Effector memory CD8-positive, alpha-beta T cell (primary cell): ENCODE measurements at places on chromosomes 11 and 22.

- no peak for DNase-seq
These were observed 848.7 kb downstream of the OPCML start for GRCh38 chr11:132683602-132684001.

- no peak for DNase-seq
These were observed 1.5 kb upstream of the PLEKHA7 start for GRCh38 chr11:17015627-17016126.

- no peak for DNase-seq
These were observed 26.5 kb downstream of the RPL27A start for GRCh38 chr11:8709002-8709672.

DNA sequence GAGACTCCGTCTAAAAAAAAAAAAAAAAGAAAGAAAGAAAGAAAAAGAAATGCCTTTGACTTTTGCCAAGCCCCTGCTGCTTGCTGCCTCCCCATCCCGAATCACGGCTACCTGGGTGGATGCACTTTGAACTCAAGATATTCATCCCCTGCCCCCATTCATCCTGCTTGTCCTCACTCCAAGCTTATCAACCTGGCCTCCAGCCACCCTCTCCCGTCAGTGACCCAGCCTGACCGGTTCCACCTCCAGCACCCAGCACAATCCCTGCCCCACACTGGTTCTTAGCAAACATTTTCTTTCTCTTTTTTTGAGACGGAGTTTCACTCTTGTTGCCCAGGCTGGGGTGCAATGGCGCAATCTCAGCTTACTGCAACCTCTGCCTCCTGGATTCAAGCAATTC, 44.4 kb downstream of the CYTH4 start:
- DNase-seq = no peak

DNA sequence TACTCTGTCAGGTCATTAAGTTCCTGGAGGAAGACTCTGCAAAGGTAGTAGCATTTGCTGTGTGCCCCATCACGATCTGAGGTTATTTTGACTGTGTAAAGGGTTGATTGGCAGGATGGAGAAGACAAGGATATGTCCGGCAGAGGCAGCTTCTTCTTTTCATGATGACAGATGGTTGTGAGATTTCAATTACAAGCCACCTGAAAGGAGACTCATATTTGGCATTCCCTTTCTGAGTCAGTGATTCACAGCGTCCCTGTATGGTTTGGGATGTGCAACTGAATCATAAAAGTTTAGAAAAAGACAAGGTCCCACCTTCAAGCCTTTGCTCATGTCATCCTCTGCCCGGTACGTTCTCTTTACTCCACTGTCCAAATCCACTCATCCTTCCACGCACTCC, 113.4 kb downstream of the MTNR1B start:
- no peak for DNase-seq

GRCh38 chr11:92728628-92729027, 240.8 kb upstream of the MTNR1B start:
- DNase-seq = no peak

DNA sequence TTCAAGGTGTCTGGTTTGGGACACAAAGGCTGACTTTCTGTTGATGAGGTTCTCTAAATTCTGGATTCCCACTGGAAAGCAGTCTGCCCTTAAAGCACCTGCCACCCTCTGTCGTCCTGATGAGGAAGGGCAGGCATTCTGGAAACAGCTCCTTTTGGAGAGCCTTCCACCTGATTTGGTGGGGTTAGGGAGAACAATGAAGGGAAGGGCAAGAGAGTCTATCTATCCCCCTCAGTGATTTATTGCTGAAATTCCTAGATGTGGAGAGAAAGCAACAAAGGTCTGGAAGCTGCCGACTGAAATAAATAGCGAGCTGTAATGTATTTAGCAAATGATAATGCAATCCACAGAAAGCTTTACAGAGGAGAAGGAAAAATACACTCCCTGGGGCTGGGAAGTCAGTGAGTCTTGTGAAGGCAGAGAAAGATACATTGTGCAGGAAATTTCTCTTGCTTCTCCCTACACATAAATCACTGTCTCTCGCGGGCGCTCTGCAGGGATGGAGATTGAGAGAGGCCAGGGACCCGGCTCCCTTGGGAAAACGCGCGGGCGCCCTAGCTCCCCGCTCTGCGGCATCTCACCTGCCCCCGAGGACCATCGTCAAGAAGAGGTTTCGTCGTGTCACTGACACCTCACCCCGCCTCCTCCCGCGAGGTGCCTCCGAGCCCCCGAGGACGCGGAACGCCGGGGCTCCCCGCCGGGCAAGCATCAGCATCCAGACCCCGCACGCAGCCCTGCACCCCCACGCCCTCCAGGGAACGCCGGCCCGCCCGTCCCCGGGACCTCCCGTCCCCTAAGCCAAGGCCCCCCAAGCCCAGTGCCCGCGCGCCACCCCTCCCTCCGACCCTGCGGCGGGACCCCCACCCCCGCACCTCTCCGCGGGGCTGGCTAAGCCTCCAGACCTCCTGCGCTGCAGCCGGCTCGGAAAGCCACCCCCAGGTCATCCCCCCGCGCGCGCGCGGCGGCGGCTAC, 673 bp downstream of the CDON start:
- DNase-seq = no peak

GRCh38 chr11:121630041-121630440, 177.3 kb upstream of the SORL1-AS1 start:
- no peak for DNase-seq

DNA sequence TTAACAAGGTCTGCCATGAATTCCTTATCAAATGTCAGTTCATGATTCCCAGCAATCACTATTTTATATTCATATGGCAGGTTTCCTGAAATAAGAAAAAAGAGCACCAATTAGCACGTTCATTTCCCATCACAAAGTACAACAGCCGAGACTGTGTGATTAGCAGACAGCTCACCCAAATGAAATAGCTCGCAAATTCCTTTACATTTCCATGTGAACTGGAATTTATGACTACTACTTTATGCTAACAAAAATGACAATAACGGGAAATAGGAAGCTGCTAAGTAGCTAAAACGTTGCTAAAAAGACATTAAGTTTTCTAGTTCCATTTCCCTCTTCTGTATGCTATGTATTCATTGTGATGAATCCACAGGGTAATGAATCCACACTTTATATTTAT, 90.7 kb downstream of the MPPED2 start:
- no peak for DNase-seq

- DNase-seq = no peak
These were observed 91.7 kb downstream of the PIWIL4 start for GRCh38 chr11:94658888-94659287.

- DNase-seq = no peak
These were observed 242.1 kb downstream of the NTM start for GRCh38 chr11:131612533-131612932.

- no peak for DNase-seq
These were observed 90.1 kb downstream of the TEAD1 start for GRCh38 chr11:12764187-12764914.

DNA sequence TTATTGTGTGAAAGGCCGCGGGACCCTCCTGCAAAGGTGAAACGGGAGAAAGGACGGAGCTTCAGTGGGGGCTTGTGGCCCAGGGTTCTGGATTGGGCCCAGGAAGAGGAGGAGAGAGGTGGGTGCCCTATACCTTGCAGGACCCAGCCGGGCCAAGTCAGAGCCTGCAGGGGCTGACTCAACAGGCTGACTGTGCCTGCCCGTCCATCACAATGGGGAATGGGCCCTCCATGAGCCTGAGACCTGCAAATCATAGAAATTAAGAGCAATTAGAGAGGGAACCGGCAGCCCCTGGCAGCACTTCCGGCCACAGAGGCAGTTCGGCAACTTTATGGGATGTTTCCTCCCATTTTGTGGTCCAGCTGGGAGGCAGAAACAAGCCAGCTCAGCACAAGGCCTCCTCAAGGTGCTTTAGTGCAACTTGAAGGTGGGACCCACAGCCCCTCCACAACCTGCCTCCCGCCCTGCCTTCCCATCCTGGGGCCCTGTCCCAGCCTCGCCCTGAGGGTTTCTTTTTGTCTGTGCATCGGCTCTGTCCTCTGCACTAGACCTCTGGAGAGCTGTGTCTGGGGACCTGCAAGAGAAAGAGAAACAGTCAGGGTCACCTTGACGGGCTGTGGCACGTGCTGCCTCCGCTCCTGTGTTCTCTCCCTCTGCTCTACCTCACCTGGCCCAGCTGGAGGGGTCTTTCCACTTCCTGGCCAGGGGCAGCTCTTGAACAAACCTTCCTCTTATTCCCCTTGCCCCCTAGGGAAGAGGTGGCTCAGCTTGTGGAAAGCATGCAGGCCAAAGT, 19.1 kb upstream of the NECTIN1 start:
- DNase-seq = no peak

DNA sequence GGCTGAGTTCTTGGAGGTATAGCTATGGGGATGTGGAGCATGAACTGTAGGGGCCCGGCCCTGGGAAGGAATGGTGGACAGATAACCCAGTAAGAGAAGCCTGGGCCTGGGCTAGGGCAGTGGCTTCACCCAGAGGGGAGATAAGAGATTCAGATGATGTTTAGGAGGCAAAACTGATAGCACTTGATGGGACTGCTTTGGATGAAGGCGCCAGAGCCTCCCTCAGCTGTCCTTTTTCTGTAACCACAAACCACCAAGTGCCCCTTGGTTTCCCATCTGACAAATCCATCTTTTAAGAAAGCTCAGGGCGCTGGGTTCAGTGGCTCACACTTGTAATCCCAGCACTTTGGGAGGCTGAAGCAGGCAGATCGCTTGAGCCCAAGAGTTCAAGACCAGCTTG, 23.4 kb downstream of the RELT start:
- no peak for DNase-seq

DNA sequence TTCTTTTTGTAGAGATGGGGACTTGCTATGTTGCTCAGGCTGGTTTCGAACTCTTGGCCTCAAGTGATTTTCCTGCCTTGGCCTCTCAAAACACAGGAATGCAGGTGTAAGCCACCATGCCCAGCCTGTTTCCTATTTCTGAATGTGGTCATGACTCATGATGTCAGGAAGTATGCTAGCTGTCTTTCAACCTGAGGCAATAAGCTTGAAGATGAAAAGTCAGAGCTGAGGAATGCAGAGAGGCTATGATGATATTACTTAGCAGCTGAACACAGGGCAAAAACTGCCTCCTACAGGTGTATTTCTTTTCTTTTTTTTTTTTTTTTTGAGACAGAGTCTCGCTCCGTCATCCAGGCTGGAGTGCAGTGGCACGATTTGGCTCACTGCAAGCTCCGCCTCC, 9.0 kb upstream of the NUCB2 start:
- no peak for DNase-seq

- no peak for DNase-seq
These were observed 2.1 kb upstream of the RNF26 start for GRCh38 chr11:119332111-119332765.

DNA sequence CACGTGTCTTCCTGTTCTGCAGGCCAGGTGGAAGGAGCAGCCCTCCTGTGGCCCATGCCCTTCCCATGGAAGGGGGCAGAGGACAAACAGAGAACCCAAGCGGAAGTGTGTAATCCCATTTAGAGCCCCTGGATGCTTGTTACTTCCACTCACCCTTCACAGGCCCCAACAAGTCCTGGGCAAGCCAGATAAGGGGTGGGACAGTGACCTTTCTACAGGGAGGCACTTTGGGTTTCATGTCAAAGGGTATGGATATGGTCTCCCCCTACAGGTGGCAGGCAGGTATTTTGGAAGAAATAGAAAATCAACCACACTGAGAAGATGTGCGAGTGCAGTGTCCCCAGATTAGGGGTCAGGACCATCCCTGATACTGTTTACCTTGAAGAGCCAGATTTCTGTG, 11.4 kb downstream of the MPEG1 start:
- DNase-seq = no peak

- no peak for DNase-seq
These were observed 89.3 kb upstream of the SLC22A12 start for GRCh38 chr11:64501500-64502427.

- no peak for DNase-seq
These were observed 2.9 kb downstream of the PLAAT3 start for GRCh38 chr11:63611395-63611747.

- peak; percentile 48 for DNase-seq
These were observed at the start of gene CD3D for GRCh38 chr11:118342503-118343161. CD3D (minus strand) TSS chr11:118342705; CDS start chr11:118342607, 98 bp downstream.

DNA sequence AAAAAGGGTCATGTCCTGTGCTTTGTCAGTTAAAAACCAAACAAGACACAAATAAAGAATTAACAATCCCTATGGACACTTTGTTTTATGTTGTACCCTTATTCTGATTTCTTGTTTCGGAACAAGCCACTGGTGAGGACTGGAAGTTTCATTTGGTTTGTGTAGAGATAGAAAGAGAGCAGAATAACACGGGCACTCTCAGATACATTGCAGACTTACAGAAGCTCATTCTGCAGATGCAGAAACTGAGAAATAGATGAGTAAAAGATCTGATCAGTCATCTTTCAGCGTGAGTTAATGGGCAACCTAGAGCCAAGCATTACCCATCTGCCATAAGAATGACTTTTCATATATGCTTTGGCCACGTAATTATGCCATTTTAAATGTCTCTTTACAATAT, 407.6 kb downstream of the RAB38 start:
- no peak for DNase-seq

- DNase-seq = no peak
These were observed 35.8 kb downstream of the CSTPP1 start for GRCh38 chr11:46972343-46972742.

GRCh38 chr11:73154178-73154577, 12.1 kb upstream of the FCHSD2 start:
- peak; percentile 22 for DNase-seq

DNA sequence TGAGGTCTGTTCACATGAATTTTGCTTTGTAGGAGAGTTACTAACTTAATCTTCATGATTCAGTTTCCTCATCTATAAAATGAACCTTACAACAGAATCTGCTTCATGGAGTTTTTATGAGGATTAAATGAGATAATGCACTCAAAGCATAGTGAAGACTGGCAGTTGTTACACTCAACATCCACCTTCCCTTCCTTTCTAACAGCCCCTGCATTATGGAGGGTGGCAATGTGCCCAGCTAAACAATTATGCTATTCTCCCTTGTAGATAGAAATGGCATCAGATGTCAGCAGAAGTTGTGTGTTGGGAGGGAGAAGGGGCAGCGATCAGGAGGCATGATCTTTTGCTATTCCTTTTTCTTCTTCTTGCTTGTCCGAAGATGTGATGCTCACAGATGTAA, 6.5 kb downstream of the POU2AF1 start:
- no peak for DNase-seq

DNA sequence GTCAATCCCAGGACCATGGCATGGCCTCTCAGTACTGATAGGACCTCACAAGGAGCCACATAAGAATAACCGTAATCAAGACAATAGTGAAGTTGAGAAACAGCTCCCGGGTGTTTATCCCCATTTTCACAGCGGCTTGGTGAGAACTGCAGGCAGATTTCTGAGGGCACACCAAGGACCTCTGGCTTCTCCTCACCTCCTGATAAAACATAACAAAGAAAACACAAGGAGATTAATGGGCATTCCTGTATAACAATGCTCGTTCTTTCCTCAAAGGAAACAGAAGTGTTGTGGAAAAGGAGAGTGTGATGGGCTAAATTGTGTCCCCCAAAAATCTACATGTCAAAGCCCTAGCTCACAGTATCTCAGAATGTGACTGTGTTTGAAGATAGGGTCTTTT, 4.0 kb downstream of the SLN start:
- no peak for DNase-seq

- no peak for DNase-seq
These were observed 11.6 kb downstream of the LIF start for GRCh38 chr22:30234786-30235470.
